ENCODE measurements at places on chromosomes 11 and 22.

- no peak for DNase-seq
Measured at GRCh38 chr11:20980736-20981135, 311.4 kb downstream of the NELL1 start.

DNA sequence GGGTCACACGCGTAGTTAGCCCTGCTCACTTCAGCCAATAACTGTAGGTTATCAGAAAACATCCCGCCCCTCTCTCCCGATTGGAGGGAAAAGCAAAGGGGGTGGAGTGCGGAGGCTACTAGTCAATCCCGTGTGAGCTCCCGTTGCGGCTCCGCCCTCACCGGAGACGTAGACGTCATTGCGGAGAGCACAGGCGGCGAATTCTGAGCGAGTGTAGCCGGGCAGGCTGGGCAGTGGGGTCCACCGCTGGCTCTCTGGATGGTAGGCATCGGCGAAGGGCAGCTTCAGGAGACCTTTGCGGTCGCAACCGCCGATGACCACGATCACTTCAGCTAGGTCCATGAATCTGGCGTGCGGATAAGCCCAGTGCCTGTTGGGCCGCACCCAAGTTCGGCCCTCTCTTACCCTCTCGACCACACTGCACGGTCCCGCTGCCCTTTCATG lies 4.7 kb downstream of the KLHL35 start:
- DNase-seq = peak; percentile 72

GRCh38 chr11:13884158-13884799 lies 78.2 kb upstream of the SPON1 start:
- no peak for DNase-seq

- no peak for DNase-seq
Measured at GRCh38 chr11:120956710-120957495, 67.0 kb upstream of the TBCEL start.

GRCh38 chr22:45033136-45033535 lies 23.3 kb upstream of the PHF21B start:
- no peak for DNase-seq

DNA sequence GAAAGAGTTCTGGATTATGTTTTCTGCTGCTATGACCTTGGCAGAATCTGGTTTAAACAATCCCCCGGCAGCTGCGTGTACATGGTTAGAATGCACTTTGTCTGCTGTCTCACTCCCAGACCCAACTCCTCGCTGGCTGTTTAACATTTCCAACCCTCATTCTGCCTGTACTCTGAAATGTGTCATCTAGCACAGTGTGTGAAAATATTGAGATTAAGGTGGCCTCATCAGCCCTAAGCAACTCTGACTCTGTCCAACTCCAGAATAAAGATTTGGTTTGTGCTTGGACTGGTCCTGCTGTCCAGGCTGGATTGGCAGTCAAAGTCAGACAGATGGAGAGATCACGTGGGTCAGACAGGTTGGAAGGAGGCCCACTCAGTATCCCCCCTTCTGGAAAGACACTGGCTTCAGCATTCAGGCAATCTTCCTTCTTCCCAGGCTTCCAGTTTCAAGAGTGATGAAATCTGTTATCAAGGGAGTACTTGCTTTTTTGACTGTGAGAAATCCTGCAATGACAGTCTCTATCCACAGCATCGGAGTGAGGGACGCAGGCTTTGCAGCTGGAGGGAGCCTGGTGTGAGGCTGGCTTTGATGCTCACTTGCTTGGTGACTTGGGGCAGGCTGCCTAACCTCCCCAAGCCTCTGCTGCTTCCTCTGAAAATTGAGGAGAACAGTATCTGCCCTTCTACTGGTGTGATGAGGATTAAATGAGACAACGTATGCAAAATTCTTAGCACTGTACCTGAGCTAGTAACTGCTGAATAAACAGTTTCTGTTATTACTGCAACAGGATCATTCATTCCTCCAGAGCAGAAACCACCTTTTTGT lies 29.8 kb downstream of the ABTB2 start:
- DNase-seq = no peak

DNA sequence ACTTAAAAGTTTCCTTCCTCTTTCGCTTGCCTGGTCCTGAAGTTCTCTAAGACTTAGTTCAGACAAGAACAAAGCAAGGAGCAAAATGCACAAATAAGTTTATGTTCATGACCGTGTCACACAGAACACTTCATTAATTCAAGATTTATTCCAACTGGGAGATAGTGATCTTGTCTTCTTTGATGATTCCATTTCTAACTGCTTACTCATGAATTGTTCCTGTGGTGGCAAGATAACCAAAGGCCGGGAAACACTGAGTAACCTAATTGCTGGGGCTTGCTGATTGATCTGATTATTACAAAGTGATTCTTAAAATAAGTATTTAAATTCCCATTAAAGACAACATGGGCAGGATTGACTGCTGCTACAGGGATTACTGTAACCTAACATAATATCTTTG lies 1462.9 kb upstream of the RAG2 start:
- no peak for DNase-seq

GRCh38 chr11:43987384-43988039 lies 45.1 kb downstream of the C11orf96 start:
- DNase-seq = no peak

- no peak for DNase-seq
Measured at GRCh38 chr11:50178737-50179136, 146.1 kb downstream of the OR4C45 start.

GRCh38 chr11:69307871-69308431 lies 14.0 kb downstream of the MYEOV start:
- DNase-seq = no peak

DNA sequence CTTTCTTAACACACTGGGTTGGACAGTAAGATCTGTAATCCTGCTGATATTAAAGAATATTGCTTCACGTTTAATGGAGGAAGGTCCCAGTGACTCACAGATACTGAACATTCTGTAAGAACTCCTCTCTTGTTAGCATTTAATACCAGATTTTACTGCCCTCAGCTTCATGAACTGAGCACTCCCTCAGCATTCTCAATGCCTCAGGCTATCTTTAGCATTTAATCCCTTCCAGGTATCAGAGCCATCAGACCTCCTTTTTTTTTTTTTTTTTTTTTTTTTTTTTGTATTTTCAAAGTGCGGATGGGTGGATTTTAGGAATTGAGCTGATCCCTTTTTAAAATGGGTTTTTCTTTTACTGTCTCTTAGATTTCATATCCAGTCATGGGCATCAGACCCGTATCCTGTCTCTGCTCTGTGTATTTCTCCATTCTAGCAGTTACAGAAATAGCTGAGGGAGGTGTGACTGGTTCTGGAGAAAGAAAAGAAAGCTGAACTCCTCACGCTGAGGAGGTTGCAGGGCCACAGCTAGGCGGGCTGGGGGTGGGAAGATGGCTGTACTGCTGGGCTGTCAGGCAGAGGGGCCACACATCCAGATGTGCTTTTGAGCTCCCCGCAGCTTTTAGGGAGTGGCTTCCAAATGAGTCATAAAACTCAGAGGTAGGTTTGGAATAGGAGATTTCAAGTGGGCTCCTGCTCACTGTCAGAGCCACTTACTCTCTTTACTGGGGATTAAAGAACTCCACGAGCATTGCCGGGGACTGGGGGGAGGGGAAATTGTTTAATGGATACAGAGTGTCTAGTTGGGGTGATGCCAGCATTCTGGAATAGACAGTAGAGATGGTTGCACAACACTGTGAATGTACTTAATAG lies 97.0 kb downstream of the SYT9 start:
- DNase-seq = no peak

- DNase-seq = no peak
Measured at GRCh38 chr11:75285776-75286360, 45.3 kb downstream of the TPBGL start.

DNA sequence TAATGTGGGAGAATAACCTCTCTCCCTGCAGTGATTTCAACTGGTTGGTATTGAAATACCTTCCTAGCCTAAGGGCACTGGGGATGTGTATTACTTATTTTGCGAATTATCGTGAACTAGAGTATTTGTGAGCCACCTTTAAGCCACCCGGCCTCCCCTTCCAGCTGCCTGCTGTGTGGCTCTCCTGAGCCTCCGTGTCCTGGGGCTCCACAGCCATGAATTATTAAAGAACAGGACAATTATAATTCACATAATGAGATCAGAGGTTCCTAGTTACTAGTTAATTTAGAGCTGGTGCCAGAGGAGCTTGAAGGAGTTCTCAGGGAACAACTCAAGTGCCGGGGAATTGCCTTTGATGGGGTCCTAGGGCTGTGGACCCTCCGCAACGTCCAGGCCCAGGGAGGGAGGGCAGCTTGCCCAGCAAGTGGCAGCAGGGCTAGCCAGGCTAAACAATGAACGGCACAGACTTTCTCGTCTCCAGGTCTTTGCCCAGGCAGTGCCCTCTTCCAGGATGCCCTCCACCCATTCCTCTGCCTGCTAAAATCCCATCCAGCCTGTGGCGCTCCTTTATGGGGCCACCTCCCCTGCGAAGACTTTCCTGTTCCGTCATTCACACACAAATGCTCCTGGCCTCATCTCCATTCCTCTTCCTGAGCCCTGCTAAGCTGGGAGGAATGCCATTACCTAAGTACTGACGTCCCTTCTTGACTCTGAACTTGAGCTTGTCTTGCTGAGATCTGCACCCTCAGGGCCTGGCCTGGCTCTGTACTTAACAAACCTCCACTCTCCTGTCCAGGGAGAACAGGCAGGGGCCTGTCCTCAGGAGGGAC lies 91.5 kb downstream of the RTL6 start:
- DNase-seq = no peak

DNA sequence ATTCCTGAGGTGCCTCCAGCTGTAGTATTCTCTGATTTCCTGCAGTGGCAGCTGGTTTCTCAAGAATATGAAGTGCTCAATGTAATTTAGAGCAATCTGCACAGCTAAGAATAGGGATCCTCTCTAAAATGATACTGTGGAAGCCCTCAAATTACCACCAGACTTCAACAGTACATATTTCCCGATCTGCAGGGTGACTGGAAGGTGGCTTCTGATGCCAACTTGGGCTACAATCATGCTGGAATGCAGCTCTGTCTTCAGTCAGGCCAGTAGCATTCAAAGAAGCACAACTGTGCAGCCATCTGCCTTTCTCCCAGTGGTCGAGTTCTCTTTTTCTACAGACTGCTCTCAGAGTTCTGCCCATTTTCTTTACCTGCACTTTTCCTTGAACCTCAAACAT lies 55.5 kb upstream of the CD5 start:
- DNase-seq = no peak

GRCh38 chr11:69416143-69416515 lies 65.3 kb upstream of the LINC01488 start:
- no peak for DNase-seq

DNA sequence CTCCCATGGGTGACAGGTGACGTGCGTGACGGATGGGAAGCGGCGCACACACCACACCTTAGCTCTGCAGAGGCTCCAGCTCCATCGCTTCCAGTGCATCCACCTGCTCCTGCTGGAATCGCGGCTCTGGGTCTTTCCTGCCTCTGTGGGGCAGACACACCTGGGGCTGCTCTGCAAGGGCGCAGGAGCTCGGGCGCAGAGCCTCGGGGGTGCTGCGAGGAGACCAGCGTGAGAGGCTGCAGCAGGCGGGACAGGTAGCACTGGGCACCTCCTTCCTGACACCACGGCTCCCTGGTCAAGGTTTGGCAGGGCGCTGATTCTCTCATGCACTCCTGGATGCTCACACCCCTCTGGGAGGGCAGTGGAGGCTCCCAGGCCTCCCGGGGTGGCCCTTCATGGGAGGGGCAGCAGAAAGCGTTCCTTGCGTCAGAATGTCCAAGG lies 1494.3 kb downstream of the BRD1 start:
- DNase-seq = no peak

GRCh38 chr22:41382098-41382578 lies 396 bp downstream of the TEF start:
- DNase-seq = peak; percentile 61

DNA sequence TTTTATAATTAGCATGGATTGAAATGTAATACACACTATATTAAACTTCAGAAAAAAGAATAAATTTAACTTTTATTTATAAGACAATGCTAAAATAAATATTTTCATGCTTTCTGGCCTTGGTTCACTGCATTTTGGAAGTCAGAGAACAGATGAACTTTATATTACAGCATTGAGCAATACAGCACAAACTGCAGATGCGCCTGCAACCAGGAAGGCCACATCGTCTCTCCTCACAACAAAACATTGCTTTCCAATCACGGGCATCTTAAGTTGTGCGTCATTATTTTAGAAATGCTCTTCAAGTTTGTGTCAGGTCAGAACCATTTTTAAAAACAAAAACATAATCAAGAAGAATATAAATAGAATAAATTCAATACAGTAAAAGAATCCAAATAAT lies 89.3 kb upstream of the CEP126 start:
- DNase-seq = no peak

DNA sequence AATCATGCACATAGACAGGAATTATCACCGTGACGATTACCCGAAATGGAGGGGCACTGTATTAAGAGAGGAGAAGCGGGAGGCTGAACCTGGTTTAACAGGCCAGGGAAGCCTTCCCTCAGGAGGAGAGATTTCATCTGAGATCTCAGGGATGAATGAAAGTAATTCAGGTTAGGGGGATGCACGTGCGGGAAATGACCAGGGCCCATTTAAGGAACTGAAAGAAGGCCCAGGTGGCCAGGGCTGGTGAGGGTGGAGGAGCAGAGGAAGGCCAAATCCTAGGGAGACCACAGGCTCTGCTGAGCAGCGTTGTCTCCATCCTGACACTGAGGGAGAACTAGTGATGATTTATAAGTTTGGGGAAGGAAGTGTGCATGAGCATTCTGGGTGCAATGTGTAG lies 16.3 kb upstream of the OPCML start:
- no peak for DNase-seq

GRCh38 chr11:35289821-35290220 lies 129.5 kb downstream of the SLC1A2 start:
- no peak for DNase-seq

- no peak for DNase-seq
Measured at GRCh38 chr22:33851821-33852384, 68.4 kb downstream of the LARGE1 start.

DNA sequence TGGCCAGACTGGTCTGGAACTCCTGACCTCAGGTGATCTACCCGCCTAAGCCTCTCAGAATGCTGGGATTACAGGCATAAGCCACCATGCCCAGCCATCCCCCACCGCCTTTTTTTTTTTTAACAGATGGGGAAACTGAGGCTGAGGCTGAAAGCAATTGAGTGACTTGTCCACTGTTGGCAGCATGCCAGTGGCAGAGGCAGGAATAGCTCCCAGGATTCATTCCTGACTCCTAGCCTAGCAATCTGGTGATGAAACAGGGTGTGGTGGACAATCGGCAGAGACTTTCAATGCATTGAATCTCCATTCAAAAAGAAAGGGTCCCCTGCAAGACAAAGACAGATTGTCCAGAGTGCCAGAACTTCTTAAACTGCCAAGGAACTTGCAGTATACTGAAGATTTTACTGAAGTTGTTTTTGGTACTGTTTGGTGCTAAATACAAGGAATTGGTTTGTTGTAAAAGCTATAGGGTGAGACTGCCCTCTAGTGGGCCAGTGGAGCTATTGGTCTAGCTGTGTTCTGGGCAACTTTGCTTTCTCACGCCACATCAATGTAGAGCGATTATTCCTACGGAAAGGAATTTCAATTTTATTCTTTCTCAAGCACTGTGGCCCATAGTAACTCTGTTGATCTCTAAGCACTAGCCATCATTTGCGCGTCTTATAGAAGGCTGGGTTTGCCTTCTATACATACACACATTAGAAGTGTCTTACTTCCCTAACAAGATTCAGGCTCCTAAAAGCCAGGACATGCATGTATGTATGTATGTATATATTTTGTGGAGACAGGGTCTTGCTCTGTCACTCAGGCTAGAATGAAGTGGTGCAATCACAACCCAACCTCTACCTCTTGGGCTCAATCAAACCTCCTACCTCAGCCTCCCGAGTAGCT lies 21.0 kb downstream of the C22orf31 start:
- DNase-seq = peak; percentile 50

Data from stimulated activated CD4-positive, alpha-beta T cell treated with anti-CD3 and anti-CD28 coated beads, Interleukin-4, amount 100 ng/mL, for 1 hour (primary cell).